ENCODE measurements at places on chromosomes 1 and 21.

- peak; percentile 31 for DNase-seq
Observed at GRCh38 chr1:240888039-240888786, 276.3 kb upstream of the GREM2 start.

- no peak for DNase-seq
Observed at GRCh38 chr1:93537924-93538323, 90.0 kb downstream of the FNBP1L start.

DNA sequence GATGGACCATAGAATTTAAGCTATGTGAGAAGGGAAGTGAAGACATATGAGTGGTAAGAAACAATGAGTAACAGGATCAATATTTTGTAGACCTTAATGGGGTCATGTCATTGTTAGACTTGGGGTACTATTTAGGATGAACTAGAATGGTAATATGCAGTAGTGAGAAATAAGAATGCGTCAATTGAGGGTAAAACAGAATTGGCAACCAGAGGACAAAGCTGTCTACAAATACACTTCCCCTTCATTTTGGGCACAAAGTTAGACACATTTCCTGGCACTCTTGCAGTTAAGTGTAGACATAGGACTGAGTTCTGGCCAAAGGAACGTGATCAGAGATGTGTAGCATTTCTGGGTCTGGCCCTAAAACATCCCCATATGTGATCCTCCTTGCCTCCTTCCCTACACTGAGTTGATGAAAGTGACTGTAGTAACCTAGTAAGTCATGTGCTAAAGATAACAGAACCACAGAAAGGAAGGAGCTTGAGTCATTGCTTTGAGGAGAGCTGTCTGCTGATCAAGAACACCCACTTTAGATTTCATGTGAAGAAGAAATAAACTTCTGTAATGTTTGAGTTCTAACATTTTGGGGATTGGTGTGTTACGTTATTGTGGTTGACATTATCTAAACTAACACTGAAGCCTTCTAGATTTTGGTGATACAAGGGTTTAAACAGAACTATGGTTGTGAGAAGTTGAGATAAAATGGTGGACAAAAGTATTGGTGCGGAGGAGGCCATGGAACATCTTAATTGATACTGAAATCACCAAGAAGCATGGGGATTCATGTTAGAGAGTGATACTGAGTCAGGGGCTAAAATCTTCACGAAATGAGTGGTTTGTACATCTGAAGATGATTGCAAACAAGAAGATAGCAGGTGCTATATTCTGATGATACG is 41.7 kb downstream of the CD55 start:
- DNase-seq = no peak

- peak; percentile 70 for DNase-seq
Observed at GRCh38 chr1:9615316-9616063, 26.8 kb downstream of the TMEM201 start.

DNA sequence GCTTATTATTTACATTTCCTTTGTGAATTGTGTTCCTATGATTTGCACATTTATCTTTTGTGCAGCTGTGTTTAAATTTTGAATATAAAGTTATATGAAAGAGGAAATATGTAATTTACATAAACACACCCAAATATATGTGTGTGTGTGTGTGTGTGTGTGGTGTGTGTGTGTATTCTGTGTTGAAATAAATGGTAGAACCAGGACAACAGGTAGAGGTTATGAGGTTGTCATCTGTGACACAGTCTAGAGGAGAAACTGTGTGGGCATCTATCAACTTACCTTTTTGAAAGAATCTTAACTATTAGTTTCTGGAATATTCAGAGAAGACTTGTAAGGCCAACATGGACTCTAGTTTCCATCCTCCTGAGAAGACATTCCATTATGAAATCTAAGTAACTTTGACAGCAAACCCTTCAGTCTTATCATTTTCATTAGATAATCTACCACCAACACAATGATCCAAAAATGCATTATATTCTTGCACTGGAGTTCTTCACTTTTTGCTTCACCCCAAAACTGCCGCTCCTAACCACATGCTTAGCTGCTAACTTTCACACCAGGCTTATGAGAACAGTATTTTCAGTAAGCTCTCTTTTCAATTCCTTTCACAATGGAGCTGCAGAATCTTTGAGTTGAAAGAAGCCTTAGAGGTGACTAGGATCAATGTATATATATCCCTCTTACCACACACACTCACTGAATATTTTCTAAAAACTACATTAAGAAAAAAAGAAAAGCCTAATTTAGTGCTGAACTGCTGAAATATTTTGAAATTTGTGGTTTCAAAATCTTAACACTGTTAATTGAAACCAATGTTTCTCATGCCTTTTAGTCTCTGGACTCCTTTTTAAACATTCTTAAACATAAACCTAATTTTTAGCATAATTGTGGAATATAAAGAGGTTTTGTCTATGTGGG is 21.8 kb downstream of the PTPRC start:
- DNase-seq = no peak

GRCh38 chr1:76820028-76820427 is 47.3 kb upstream of the ST6GALNAC5 start:
- DNase-seq = no peak

DNA sequence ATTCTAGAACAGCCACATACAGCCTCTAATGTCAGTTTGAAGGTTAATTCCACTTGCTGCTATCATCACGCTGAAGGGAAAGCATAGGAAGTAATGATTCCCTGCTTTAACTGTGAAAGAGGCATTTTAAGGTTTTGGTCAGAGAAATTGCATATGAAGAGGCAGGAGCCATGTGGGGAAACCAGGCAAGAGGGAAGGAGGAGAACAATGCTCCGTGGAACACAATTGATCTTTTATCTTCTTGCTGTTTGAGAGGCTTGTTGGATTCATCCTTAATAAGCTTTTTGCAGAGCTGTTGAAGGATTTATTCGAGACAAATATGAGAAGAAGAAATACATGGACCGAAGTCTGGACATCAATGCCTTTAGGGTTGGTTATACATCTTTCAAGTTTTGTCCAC is 35.9 kb downstream of the SMAP2 start:
- no peak for DNase-seq

GRCh38 chr1:189607477-189608096 is 870.1 kb downstream of the BRINP3 start:
- DNase-seq = no peak

GRCh38 chr1:62744611-62745577 is 39.0 kb upstream of the ATG4C start:
- DNase-seq = no peak

GRCh38 chr1:23126801-23127200 is 41.9 kb downstream of the LUZP1 start:
- no peak for DNase-seq

DNA sequence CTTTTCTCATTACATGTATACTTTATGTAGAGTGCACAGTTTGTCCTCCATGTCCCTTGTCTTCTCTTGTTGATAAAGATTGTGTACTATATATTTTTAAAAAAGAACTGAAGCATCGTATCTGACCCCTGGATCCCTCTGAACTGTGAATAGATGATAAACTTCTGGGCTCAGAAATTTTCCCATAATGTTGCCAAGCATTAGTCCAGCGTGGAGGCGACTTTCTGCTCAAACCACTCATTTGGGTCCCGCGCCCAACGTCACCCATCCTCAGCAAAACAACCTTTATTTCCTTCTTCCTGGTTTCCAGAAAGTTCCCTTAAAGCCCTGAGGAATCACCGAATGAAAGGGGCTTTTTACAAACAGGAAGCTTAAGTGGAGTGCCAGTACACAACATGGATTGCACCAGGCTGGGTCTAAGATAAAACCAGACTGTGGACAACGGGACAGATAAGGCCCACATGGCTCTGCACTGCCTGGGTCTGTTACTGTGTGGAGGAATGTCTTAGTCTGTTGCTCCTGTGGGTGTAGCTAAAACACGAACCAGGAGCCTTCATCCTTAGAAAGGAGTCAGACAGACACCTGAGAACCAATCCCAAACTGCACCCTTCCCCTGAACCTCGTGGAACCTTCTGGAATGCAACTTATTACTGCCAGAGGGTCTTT is 15.6 kb downstream of the EVA1C start:
- DNase-seq = no peak

DNA sequence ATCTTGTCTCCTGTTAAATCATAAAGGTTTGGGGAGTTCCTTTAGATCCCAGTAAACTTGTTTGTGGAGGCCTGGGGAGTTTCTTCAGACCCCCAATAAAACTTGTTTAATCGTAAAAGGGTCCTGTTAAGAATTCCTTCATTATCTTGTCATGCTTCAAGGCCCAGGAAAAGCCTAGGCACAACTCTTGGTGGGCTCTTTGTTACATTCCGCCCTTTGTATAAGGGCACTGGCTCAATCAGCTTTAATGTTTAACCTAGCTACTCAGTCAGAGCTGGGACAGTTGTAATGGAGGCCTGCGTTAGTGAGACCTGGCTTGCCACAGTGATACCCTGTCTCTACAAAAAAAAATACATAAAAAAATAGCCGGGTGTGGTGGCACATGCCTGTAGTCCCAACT is 77.2 kb downstream of the MPZL1 start:
- no peak for DNase-seq

DNA sequence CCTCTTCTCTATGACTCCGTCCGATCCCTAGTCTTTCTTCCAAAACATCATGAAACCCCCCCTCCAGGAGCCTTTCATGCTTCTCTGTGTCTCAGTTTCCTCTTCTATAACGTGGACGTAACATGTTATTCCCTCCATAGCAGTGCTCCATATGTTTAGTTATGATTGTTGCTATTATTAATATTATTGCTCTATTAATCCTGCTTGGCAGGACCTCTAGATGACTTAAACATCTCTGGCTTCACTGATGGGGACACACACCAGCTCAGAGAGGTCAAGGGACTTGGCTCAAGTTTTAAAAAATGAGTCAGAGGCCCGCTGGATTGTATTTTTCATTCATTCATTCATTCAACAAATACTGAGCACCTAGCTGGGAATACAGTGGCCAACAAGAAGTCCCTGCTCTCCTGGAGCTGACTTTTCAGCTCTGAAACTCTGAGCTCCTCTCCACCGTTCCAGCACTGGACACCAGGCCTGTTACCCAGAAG is 404 bp upstream of the CPLANE2 start:
- no peak for DNase-seq

- DNase-seq = no peak
Observed at GRCh38 chr1:114135786-114136185, 17.9 kb downstream of the SYT6 start.

- no peak for DNase-seq
Observed at GRCh38 chr21:45976701-45977311, 4.8 kb upstream of the COL6A1 start.

DNA sequence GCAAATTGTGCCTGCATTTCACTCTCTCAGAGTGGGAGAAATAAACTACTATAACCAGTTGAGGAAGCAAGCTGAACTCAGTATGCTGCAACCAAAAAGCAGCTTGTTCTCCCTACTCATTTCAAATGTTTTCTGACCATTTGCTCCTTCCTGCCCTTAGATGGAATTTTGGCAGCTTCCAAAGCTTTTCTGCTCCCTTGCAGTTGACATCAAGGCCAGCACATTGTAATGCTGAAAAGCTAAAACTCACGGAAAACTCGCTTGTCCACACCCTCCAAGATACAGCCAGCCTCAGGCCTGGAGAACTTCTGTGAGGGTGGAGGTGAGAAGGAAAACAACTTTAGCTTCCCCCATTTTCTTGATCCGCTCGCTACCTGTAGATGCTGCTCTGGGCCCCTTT is 5.0 kb upstream of the CHML start:
- DNase-seq = no peak

- DNase-seq = no peak
Observed at GRCh38 chr21:16851054-16851453, 661.8 kb upstream of the CXADR start.

GRCh38 chr1:42439940-42440339 is 15.9 kb downstream of the ZMYND12 start:
- no peak for DNase-seq

GRCh38 chr21:14452727-14453241 is 69.8 kb upstream of the HSPA13 start:
- DNase-seq = no peak

- no peak for DNase-seq
Observed at GRCh38 chr1:56537660-56538059, 41.7 kb downstream of the PLPP3 start.

DNA sequence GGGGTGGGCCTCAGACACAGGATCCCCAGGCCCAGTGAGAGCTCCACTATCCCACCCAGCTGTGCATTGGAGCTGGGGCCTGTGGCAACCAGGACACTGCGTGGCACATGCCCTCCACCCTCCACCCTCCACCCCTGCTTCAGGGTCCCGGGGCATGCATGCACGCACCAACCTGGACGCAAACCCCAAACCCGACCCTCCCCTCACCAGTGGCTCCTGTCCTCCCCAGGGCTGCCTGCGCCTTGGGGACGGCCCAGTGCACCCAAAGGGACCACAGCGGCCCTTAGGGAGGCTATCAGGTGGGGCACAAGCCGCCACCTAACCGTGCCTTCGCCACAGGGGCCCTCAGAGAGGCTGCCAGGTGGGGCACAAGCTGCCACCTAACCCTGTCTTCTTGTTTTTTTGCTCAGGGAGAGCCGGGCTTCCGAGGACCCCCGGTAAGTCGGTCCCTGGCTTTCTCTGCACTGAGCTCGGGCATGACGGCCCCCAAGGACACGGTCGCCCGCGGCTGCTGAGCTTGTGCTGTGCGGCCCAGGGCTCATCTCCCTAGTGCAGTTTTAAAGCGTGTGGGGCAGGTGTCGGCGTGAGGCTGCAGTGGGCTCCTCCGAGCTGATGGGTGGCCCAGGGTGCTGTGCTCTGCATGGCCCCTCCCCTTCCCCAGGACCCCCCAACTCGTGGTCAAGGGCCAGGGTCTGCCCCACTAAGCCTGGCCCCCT is 47.9 kb downstream of the SLC19A1 start:
- DNase-seq = no peak

- DNase-seq = no peak
Observed at GRCh38 chr1:3396411-3396810, 58.1 kb upstream of the ARHGEF16 start.

DNA sequence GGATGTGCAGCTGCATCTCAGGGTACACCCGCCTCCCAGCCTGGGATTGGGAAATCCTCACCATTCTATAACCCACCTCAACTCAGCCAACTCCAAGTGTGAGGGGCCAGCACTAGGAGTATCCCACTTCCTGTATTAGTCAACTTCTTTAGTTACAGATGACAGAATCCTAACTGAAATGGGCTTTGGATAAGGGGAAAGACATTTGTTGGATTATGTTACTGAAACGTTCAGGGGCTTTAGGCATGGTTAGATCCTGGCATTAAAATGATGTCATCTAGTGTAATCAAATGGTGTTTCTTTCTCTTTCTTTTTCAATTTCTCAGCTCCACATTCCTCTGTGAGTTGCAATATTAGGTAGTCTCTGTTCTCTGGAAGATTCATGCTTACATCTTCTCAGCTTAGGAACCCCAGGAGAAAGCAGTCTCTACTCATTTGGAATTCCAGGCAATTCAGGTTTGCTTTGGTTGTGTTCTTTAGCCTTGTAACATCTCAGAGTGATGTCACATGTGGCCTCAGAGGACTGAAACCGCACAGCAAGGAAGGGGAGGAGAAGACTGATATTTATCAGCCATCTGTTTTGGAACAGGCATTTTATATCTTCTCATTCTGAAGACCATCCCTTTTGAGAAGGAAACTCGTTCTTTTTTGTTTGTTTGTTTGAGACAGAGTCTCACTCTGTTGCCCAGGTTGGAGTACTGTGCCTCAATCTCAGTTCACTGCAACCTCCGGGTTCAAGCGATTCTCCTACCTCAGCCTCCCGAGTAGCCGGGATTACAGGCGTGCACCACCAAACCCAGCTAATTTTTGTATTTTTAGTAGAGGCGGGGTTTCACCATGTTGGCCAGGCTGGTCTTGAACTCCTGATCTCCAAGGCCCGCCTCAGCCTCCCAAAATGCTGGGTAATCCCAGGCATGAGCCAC is 18.9 kb upstream of the TMEM54 start:
- DNase-seq = no peak

Measured in activated naive CD8-positive, alpha-beta T cell treated with anti-CD3 and anti-CD28 coated beads, Interleukin-2, amount 10 ng/mL, durations not matched to agents 7 days and 5 days (primary cell).